ENCODE measurements at places on chromosomes 7 and 10. TPM values are rescaled to one million over a fixed set of nuclear protein-coding genes. Genes with fewer than 3 reads are reported as not detected.

DNA sequence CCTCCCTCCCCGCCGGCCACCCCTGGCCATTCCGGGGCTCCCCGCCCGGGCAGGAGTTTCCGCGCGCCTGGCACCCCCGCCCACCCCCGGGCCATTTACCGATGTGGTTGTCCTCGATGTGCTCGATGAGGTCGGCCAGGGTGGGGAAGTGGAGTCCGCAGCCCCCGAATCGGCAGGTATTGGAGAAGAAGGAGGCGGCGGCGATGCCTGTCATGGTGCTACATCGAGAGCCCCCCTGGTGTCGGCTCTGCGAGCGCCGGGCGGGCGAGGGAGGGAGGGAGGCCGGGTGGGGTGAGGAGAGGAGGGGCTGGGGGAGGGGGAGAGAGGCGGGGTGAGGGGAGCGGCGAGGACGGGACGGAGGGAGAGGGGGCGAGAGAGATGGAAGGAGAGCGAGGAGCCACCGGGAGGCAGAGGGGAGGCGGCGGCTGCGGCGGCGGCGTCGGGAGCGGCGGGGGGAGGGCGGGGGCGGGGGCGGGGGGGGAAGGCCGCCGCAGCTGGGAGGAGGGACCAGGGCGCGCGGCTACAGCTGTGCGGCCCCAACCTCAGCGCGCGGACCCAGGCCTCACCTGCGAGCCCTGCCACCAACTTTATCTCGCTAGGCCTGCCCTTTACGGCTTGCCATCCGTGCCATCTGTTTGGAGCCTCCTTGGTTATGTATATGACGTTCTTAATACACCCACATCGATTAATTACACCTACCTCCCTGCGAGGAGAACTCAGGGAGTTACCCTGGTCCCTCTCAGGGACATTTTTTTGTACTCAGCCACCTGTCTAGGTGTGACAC lies at the start of gene JAZF1:
Gene JAZF1 (minus strand): TSS at position 432 of the 784 bp plus-strand sequence.
- DNase-seq: peak; percentile 72

DNA sequence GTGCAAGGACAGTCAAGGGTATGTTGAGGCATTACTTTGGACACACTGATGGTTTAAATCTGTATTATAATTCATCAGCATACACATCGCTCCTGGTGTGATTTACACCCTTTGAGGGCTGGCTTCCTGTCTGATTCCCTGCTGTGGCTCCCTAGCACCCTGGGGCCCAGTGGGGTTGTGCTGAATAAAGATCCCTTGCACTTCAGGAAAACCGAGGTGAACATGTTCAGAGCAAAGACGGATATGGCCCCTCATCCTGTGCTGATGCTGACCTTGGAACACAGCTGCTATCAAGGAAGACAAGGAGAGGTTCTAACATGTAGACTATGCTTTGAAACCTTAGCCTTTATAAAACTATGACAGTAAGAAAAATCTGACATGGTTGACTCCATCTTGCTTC lies 84.6 kb upstream of the UNC5B start:
- no peak for DNase-seq

- no peak for DNase-seq
Measured at GRCh38 chr7:100400656-100401055, 27.4 kb downstream of the PILRA start.

DNA sequence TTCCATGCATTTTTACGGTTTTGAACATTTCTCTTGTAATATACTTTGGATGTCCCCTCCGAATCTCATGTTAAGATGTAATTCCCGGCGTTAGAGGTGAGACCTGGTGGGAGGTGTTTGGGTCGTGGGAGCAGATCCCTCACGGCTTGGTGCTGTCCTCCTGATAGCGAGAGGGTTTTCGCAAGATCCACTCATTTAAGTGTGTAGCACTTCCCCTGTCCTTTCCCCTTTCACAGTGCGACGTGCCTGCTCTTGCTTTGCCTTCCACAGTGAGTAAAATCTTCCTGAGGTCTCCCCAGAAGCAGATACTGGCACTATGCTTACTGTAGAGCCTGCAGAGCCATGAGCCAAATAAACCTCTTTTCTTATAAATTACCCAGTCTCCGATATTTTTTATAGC lies 6.6 kb downstream of the GPR141 start:
- peak; percentile 8 for DNase-seq

GRCh38 chr10:125084614-125085257 lies 75.6 kb downstream of the CTBP2 start:
- DNase-seq: peak; percentile 96

DNA sequence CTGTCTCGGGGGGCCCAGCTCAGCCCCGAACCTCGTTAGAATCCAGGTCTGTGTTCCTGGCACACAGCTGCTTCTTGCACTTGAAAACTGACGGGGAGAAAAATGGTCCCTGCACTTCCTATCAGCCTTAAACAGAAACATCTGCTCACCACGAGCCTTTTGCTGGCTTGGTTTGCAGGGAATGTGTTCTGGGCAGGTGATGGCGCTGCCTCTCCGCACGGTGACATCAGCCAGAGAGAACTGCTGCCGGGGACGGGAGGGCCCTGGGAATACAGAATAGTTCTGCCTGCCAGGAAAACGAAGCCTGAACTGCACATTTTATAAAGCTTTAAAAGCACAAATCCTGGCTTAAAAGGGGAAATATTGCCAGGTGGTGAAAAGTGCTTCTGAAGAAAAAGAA lies 622.5 kb downstream of the TYW1 start:
- DNase-seq: no peak

GDF10 gene
- 0.06 TPM for total RNA-seq

UNC5B gene
- total RNA-seq: 18.4 TPM

OR6V1 gene
- total RNA-seq: not detected

DNA sequence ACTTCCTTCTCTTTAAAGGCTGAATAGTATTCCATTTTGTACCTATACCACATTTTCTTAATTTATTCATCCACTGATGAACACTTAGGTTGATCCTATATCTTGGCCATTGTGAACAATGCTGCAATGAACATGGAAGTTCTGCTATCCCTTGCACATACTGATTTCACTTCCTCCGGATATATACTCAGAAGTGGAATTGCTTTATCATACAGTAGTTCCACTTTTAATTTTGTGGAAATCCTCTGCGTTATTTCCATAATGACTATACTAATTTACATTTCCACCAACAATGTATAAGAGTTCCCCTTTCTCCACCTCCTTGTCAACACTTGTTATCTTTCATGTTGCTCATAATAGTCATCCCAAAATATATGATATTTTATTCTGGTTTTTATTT lies 312.6 kb downstream of the PLXDC2 start:
- DNase-seq: no peak

NUTM2E gene
- 0.11 TPM for total RNA-seq

DNA sequence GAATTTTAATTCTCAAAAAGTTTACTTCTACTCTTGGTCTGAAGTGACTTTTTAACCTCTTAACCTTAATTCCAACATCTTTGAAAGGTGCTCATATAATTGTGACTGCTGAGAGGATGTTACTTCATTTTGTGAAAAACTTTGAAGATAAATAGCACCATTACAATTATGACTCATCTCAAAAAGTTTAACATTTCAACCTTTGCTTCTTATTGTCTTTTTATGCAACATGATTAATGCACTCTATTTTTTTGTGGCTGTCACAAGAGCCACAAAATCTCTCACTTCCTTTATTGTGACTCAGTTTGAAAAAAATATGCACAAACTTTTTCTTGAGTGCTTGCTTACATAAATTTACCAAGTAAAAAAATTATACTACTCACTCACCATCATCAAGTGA lies 383.1 kb downstream of the LRRTM3 start:
- no peak for DNase-seq

GRCh38 chr7:50664461-50664922 lies 99.3 kb upstream of the DDC start:
- no peak for DNase-seq

GRCh38 chr10:96863922-96864543 lies 31.9 kb downstream of the LCOR start:
- DNase-seq: no peak

- peak; percentile 53 for DNase-seq
Measured at GRCh38 chr10:126504063-126504760, 115.9 kb upstream of the ADAM12 start.

GRCh38 chr7:13848681-13849131 lies 140.8 kb downstream of the ETV1 start:
- peak; percentile 73 for DNase-seq

GRCh38 chr7:55087521-55087961 lies 68.7 kb downstream of the EGFR start:
- no peak for DNase-seq

DNA sequence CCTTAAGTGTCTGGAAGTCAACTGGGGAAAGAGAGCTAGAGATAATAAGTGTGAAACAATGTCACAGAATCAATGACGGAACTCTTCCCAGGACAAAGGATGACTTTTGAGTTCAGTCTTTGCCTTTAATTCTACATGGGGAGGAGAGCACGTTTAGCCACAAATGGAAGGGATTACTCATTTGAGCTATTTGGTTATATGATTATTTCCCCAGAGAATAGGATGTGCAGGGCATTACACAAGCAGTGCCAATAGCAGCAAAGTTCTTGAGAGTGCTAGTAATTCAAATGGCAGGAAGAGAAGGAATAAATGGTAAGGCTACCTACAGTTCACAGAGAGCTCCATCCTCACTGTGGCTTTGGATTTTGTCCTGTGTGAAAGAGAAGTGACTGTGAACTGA lies 6.0 kb downstream of the EGFR start:
- DNase-seq: no peak

DNA sequence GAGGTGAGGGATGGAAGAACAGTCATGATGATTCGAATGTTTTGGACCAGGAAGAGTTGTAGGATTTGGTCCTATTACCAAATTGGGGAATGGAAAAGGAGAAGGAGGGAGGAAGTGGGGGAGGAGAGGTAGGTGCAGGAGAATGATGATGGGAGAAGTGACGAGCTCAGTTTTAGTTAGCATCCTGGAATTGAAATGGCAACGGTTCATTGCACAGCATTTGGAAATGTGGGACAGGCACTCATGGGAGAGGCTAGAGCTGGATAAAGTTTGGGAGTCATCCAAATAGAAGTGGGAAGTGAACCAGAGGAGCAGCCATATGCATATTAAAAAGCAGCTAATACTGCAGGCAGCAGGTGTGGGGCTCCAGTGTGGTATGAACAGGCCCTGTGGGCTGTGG lies 253.6 kb downstream of the SORCS3 start:
- no peak for DNase-seq

DNA sequence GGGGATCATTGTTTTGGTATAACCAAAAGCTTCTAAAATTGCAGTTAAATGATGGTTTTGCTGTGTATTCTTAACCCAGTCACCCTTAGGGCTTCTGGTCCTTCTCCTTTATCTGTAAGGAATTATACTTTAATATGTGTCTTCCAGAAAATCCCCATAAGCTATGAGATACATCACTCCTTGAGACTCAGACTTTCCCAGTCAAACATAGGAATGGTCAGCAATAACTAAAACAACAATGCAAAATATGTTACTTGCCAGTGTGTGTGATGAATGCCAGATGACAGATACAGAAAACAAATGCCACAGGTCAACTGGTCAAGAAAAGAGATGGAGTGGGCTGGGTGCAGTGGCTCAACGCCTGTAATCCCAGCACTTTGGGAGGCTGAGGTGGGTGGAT lies 10.1 kb downstream of the ADD3 start:
- DNase-seq: no peak

RRP12 gene
- total RNA-seq: 13.3 TPM

GRCh38 chr7:240887-241421 lies 48.6 kb downstream of the FAM20C start:
- no peak for DNase-seq

DNA sequence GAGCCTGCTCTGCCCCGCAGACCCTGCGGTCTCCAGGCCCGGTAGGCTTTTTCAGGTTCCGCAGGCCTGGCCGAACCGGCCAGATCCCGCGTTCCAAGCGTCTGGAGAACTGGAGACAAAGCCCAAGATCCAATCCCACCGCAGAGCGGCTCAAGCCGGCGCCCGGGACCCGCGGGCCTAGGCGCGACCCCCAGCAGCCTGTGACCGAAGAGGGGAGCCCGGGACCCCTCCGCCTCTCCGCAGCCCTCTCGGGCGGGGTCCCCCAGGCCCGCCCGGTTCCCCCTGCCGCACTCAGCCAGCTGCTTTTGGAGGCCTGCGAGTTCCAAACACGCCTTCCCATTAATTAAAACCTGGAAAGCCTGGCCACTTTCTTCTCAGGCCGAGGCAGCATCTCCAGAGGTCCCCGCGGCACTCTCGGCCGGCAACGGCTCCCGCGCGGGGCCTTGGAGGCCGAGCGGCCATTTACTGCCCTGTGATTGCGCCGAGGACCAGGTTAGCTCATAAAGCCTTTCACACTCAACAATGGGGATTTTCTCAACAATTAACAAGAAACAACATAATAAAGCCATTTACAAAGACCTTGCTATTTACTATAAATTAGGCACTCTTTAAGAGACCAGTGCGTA lies 16.7 kb downstream of the SKIDA1 start:
- DNase-seq: no peak

- no peak for DNase-seq
Measured at GRCh38 chr7:153628406-153628805, 423.8 kb upstream of the DPP6 start.

CNPY1 gene
- not detected for total RNA-seq

GRCh38 chr7:149831741-149832219 lies 6.4 kb upstream of the ZNF862 start:
- DNase-seq: no peak
